ENCODE measurements at places on chromosomes 13 and 19. TPM values are rescaled to one million over a fixed set of nuclear protein-coding genes. Genes with fewer than 3 reads are reported as not detected.

The EDNRB gene
- 60.1 TPM for total RNA-seq

DNA sequence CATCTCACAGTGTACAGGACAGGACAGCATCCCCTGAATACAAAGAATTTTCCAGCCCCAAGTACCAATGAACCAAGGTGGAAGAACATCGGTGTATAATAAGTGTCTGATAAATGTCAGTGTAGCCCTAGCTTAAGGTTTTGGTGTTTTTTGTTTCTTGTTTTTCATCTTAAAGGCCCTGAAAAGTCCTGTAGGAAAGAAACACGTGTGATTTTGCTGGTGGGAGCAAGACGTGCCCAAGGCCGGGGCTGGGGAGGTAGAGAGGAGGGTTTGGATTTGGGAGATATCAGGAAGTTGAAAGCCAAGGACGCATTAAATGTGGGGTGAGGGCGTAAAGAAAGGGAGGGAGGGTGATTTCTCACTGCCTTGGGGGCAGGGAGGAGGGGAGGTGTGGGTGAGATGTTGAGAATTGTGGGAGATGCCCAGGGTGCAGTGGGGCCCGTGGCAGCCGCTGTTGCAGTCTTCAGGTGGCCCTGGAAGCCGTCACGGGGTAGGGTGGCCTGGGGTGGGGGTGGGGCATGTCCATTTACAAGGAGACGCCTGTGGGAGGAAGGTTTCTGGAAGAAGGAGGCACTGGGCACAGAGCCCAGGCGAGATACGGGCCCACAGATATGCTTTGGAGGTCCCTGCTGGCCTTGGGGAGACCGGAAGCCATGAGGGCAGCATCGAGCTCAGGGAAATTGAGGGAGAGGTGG is 6.7 kb downstream of the CAMSAP3 start:
- DNase-seq = no peak

GRCh38 chr19:12318782-12319413 is 14.5 kb downstream of the ZNF563 start:
- DNase-seq = no peak

- no peak for DNase-seq
Observed at GRCh38 chr19:43407416-43408005, 7.2 kb upstream of the TEX101 start.

DNA sequence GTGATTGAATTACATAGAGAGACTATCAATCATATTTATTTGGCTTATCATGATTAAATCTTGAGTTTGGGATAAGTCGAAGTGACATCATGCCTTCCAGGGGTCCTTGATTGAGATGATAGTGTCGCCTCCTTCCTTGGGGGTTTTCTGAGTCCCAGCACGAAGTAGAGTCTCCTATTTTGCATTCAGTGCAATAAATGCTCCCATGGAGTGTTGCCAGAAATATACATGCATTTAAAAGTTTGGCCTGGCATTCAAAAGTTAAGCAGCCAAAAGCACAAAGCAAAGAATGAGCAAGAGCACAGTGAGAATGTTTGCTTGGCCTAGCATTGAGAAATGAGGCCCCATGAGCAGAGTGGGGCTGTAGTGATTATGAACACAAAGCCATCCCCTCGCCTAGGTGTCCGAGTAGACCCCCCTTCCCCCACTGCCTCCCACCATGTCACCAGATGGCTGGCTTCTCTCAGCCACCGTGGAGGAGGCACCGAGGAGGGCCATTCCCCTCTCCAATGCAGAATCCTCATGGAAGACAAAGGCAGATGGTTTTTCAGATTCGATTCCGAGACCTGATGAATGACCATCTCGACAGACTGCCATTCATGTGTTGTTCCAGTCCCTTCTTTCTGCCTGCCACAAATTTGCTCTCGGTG is 58.8 kb upstream of the UBL3 start:
- no peak for DNase-seq

DNA sequence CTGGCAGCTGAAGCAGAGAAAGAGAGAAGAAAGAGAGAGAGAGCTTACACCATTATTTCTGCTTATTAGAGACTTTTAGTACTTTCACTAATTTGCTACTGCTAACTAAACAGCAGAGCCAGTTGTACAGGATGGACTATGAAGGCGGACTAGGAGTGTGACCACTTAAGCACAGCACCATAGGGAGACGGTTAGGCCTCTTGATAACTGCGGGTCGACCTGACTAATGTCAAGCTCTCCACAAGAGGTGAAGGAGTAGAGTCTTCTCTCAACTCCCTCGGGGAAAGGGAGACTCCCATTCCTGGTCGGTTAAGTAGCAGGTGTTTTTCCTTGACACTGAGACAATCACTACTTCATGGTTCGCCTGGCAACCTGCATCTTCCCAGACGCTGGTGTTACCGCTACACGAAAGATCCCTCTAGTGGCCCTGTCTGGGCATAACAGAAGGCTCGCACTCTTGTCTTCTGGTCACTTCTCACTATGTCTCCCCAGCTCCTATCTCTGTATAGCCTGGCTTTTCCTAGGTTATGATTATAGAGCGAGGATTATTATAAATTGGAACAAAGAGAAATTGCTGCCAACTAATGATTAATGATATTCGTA is 5.3 kb upstream of the PSG7 start:
- no peak for DNase-seq

DNA sequence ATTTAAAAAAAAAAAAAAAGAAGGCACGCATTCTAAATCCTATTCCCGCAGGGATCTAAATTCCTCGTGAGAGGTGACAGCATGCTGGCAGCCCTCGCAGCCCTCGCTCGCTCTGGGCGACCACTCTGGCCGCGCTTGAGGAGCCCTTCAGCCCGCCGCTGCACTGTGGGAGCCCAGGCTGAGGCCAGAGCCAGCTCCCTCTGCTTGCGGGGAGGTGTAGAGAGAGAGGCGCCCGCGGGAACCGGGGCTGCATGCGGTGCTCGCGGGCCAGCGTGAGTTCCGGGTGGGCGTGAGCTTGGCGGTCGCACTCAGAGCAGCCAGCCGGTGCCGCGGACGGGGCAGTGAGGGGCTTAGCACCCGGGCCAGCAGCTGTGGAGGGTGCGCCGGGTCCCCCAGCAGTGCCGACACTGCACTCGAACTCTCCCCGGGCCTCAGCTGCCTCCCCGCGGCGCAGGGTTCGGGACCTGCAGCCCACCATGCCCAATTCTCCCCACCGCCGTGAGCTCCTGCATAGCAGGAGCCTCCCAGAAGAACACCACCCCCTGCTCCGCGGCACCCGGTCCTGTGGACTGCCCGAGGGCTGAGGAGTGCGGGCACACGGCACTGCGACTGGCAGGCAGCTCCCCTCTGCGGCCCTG is 553.9 kb downstream of the LMO7 start:
- no peak for DNase-seq

- no peak for DNase-seq
Observed at GRCh38 chr13:77696879-77697216, 639 bp upstream of the SLAIN1 start.

Measured in kidney (tissue), 22 donors.